Bronchial epithelial cell (primary cell): ENCODE measurements at places on chromosomes 12 and 14. TPM values are rescaled to one million over a fixed set of nuclear protein-coding genes. Genes with fewer than 3 reads are reported as not detected.

The OR4K1 gene
- not detected in 2 replicates for total RNA-seq

The ANKS1B gene
- total RNA-seq: 0.26 and 0.38 TPM in 2 replicates

The PPHLN1 gene
- 62.1 and 63.5 TPM in 2 replicates for total RNA-seq

The GPRC5D gene
- 0.77 TPM in 1 of 2 replicates, not detected in the other for total RNA-seq

The DEPDC4 gene
- 1.8 and 2.1 TPM in 2 replicates for total RNA-seq

The STYK1 gene
- total RNA-seq: 0.53 and 6.8 TPM in 2 replicates

The IFT43 gene
- total RNA-seq: 24.0 and 49.0 TPM in 2 replicates

The KLRC4 gene
- not detected in 2 replicates for total RNA-seq

The TAS2R50 gene
- total RNA-seq: 1.0 and 2.1 TPM in 2 replicates

The APOF gene
- not detected in 2 replicates for total RNA-seq

The EIF2B2 gene
- total RNA-seq: 60.6 and 83.7 TPM in 2 replicates

The TEX22 gene
- total RNA-seq: 0.38 and 1.8 TPM in 2 replicates

The PLXNC1 gene
- under 0.01 TPM in 2 replicates for total RNA-seq
